ENCODE measurements at places on chromosomes 6 and 20.

- DNase-seq, result no peak
Measured at GRCh38 chr6:77037439-77037838, 425.9 kb downstream of the HTR1B start.

DNA sequence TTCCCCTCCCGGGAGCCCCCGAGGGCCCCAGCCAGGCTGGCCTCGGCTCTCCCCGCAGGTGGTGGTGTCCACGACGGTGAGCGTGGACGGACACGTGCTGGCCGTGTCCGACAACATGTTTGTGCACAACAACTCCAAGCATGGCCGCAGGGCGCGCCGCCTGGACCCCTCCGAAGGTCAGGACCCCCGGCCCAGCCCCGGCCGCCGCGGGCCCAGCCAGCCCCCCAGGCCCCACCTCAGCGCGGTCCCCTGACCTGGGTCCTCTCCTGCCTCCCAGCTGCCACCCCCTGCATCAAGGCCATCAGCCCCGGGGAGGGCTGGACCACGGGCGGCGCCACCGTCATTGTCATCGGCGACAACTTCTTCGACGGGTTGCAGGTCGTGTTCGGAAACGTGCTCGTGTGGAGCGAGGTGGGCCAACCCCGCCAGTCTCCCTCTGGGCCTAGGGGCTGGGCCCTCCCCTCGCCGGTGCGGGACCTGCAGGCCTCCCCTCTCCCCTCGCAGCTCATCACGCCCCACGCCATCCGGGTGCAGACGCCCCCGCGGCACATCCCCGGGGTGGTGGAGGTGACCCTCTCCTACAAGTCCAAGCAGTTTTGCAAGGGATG, 51.0 kb downstream of the CPXM1 start:
- DNase-seq, result no peak

- no peak for DNase-seq
Measured at GRCh38 chr20:56422824-56423189, 10.7 kb downstream of the CASS4 start.

- DNase-seq, result no peak
Measured at GRCh38 chr6:167150941-167151549, 6.7 kb downstream of the GPR31 start.

DNA sequence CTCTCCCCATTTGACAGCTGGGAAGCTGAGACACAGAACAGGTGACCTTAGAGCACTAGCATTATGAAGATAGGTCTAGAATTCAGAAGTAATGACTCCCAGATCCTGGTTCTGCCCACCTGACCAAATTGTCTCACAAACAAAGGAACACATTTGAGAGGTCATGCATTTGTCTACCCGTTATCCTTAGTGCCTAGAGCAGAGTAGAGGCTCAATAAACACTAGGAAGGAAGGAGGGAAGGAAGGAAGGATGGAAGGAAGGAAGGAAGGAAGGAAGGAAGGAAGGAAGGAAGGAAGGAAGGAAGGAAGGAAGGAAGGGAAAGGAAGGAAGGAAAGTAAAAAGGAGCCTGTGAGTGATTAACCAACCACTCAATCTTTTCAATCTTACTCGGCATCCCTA, 63.3 kb downstream of the SNAP25 start:
- no peak for DNase-seq

- DNase-seq, result no peak
Measured at GRCh38 chr6:108751851-108752732, 96.1 kb upstream of the ARMC2 start.
